ENCODE measurements at places on chromosomes 2 and 18. TPM values are rescaled to one million over a fixed set of nuclear protein-coding genes. Genes with fewer than 3 reads are reported as not detected.

NR4A2 gene
- 1.7 TPM for total RNA-seq

ALPP gene
- not detected for total RNA-seq

SOWAHC gene
- total RNA-seq: 0.35 TPM

BARD1 gene
- total RNA-seq: 38.6 TPM

TEX44 gene
- total RNA-seq: not detected

All from activated naive CD4-positive, alpha-beta T cell treated with anti-CD3 and anti-CD28 coated beads, Interleukin-2, amount 10 ng/mL, durations not matched to agents 5 hours and 36 hours (primary cell).